Activated naive CD4-positive, alpha-beta T cell treated with anti-CD3 and anti-CD28 coated beads for 36 hours (primary cell): ENCODE measurements at places on chromosomes 16 and 17.

- DNase-seq, result no peak
These were observed 236.8 kb downstream of the IRX3 start for GRCh38 chr16:54049591-54050458.

- DNase-seq, result no peak
These were observed 112.2 kb upstream of the ZNF750 start for GRCh38 chr17:82952019-82952418.

DNA sequence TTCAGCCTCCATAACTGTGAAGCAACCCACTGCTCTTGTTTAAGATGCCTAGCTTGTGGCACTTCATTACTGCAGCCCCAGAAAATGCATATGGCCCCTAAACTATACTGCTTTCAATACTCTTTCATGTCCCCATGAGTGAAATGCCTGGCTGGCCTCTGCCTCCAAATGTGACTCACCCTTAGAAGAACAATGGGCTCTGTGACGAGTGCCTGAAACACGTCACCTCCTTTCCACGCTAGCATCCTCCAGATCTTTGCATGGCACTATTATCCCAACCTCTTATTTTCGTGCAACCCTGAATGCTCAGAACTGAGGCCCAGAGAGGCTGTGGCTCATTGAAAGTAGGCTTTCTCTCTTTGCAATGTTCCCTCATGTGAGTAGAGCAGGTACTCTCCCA lies 233.1 kb downstream of the CBLN1 start:
- no peak for DNase-seq

- no peak for DNase-seq
These were observed 27.1 kb downstream of the ARHGAP23 start for GRCh38 chr17:38455288-38455915.

- no peak for DNase-seq
These were observed 282.0 kb downstream of the MAP2K4 start for GRCh38 chr17:12302711-12303110.

DNA sequence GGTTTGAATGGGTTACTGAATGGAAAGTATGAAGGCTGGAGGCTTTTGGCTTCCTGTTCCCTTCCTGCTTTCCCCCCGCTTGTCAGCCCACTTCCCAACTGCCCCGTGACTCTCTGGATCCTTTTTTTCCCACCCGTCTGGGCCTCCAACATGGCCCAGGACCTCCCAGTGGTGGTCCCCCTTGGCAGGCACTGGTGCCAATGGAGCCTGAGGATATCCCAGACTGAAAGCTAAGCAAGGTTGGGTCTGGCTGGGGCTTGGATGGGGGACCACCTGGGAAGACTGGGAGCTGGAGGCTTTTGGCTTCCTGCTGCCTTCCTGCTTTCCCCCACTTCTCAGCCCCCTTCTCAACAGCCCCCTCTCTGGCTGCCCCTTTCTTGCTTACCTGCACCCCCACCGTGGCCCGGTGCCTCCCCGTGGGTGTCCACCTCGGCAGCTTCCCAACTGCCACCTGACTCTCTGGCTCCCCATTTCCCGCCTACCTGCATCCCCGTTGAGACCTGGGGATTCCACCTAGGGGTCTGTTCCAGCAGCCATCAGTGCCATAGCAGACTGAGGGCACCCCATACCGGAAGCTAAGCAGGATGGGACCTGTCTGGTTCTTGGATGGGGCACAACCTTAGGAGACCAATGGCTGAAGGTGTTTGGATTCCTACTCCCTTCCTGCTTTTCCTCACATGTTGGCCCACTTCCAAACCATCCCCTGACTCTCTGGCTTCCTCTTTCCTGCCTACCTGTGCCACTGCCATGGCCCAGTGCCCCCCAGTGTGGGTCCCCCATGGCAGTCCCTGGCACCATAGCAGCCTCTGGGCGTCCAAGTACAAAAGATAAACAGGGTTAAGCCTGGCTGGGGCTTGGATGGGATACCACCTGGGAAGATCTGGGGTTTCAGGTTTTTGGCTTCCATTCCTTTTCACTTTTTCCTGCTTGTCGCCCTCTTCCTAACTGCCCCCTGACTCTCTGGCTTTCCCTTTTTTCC lies 2295.3 kb downstream of the TP53TG3F start:
- no peak for DNase-seq

DNA sequence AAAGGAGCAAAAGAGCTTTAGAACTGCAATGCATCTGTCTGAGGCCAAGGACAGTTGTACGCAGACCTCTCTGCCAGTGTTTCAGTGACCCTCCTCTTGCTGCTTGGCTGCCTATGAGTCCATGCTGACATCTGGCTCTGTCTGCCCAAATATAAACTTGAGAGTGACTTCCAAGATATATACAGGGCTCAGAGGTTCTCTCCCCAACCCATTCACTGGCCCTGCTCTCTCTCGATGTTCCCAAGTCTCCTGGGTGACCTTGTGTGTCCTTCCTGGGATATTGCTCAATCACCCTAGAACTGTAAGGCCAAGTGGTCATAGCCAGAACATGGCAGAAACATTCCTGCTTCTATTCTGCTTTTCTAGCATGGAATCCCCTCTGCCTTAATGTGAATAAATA lies 716.3 kb downstream of the WWOX start:
- DNase-seq, result no peak

DNA sequence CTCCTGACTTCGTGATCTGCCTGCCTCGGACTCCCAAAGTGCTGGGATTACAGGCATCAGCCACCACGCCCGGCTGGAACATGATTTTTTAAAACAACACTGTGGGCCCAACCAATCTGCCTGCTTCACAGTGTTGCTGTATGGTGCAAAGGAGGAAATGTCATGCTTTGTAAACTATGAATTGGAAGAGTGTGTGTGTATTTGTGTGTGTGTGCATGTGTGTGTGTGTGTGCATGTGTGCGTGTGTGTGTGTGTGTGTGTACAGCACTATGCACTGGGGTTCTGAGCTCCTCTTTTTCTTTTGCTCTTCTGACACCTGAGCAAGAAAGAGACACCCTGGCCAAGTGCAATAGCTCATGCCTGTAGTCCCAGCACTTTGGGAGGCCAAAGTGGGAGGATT lies 14.5 kb upstream of the CNOT1 start:
- DNase-seq, result no peak

GRCh38 chr16:31373235-31373634 lies 18.3 kb downstream of the ITGAX start:
- no peak for DNase-seq

DNA sequence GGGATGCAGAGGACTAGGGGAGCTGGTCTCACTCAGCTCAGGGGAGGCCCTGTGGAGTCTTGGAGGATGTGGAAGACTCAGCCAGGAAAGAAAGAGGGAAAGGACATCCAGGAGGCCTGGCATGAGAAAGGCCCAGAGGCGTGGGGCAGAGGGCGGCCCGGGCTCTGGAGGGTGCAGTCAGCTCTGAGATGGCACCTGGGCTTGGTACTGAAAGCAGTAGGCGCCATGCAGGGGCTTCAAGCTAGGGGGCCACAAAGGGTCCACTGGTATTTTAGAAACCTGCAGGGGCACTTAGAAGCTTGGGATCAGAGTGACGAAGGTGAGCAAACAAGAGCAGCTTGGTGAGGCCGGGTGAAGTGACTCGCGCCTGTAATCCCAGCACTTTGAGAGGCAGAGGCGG lies 5.6 kb downstream of the FAM171A2 start:
- no peak for DNase-seq

DNA sequence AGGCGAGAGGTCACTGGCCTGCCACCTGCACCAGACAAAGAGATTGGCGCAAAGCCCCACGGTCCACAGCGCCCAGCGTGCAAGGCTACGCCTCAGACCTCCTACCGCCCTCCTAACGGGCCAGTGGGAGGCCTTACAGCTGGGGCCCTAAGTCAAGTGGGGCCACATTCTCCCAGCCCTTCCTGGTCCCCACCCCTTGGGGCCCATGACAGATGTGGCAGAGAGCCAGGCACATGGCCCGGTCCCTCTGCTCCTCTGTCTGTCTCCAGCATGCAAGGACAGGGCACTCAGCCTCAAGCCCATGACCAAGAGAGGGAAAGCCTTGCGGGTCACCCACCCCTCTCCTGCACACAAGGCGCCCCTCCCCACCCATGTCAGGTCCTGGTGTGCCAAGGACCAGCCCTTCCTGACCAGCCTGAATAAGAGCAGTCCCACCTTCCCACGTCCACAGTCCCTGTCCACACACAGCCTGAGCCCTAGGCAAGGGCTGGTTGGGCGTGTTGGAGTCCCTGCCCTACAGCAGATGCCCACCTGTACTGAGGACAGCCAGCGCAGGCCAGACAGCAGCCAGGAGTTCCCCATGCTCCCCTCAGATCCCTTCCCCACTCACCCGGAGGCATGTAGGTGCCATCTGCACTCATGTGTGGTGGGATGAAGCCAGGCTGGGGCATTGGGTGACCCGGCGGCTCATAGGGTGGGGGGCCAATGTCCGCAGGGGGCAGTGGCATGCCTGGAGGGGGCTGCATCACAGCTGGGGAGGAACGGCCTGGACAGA lies 25.3 kb downstream of the CDIP1 start:
- no peak for DNase-seq
